ENCODE measurements at places on chromosomes 1 and 21. TPM values are rescaled to one million over a fixed set of nuclear protein-coding genes. Genes with fewer than 3 reads are reported as not detected.

IFI44L gene
- 17.3 TPM for total RNA-seq

SLC30A10 gene
- total RNA-seq: 26.3 TPM

ADORA3 gene
- 3.0 TPM for total RNA-seq

HUNK gene
- total RNA-seq: 8.1 TPM

DIO1 gene
- total RNA-seq: not detected

KRTAP19-1 gene
- total RNA-seq: not detected

TRIM58 gene
- 8.3 TPM for total RNA-seq
